Breast epithelium (tissue), 4 donors: ENCODE measurements at places on chromosomes 6 and 20. TPM values are rescaled to one million over a fixed set of nuclear protein-coding genes. Genes with fewer than 3 reads are reported as not detected.
A peak's percentile ranks its signal among the peaks of the same experiment; 100 is the strongest.

RAB44 gene
- total RNA-seq = 1.9 TPM

DNA sequence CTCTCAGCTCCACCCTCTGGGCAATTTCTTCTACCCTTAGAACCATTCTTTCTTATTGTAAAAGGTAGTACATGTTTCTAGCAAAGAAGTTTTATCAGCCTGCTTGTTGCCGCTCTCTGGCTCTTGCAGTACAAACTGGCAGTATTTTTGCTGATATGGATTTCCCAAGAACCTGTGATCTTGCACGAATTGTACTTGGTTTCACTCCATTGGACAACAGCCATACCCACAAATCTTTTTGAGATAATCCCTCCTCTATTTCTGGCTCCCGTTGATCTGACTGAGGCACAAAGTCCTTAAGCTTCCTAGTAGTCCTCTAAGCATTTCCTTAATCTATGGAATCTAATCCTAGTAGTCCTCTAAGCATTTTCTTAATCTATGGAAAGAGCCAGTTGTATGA, 487.0 kb upstream of the PTCHD4 start:
- no peak overlapping the region for H3K27ac ChIP-seq
- H3K4me1 ChIP-seq = no peaks in the 10 kb centered on the region
- no peak overlapping the region for H3K4me3 ChIP-seq
- no peaks in the 10 kb centered on the region for H3K36me3 ChIP-seq

ENPP3 gene
- total RNA-seq = 1.8 TPM

GRCh38 chr20:32482442-32483261, 102.5 kb downstream of the NOL4L start:
- no peaks in the 10 kb centered on the region for H3K36me3 ChIP-seq
- peak overlapping the region; percentile 93 for H3K4me3 ChIP-seq
- H3K4me1 ChIP-seq = peaks cover 5% of the 10 kb centered on the region
- DNase-seq = no peak

- H3K27me3 ChIP-seq = no peaks in the 10 kb centered on the region
- no peak overlapping the region for H3K27ac ChIP-seq
- no peak for DNase-seq
- H3K4me3 ChIP-seq = no peak overlapping the region
- no peaks in the 10 kb centered on the region for H3K36me3 ChIP-seq
These were observed 45.8 kb downstream of the RGS17 start for GRCh38 chr6:153085239-153085638.

- H3K4me3 ChIP-seq = no peak overlapping the region
- H3K36me3 ChIP-seq = no peaks in the 10 kb centered on the region
- no peak for DNase-seq
These were observed 8.0 kb downstream of the TGM2 start for GRCh38 chr20:38156888-38157634.

DNA sequence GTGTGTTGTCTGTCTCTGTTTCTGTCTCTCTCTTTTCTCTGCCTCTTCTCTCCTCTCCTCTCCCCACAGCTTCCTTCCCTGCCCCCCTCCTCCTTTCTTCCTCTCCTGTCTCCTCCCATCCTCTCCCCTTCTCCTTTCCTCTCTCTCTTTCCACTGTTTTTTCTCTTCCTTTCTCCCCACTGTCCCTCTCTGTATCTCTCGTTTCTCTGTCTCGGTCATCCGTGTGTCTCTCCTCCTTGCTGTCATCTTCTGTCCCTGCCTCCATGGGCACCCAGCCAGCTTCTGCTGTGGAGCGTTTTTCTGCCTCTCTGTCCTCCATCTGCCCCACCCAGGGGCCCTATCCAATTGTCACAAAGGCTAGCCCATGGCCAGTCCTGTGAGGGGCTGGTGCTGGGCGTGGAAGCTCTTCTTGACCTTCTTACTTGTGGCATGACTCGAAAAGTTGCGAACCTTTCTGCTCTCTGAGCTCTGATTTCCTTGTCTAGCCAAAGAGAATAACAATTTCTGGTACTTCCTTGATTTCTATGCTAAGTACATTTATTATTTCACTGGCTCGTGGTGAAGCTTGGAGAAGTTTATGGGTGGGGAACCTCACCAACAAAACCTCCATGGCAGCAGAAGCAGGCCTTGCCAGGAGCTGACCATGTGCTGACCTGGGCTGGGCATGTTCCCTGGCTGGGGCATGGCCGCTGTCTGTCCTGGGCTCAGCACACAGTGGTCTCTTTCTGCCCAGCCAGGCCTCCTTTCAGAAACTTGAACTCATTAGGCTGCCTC, 69.3 kb downstream of the CEBPB start:
- no peaks in the 10 kb centered on the region for H3K27me3 ChIP-seq
- no peaks in the 10 kb centered on the region for H3K36me3 ChIP-seq
- peaks cover 11% of the 10 kb centered on the region for H3K4me1 ChIP-seq
- peak overlapping the region; percentile 68 for H3K27ac ChIP-seq

GRCh38 chr6:142935553-142936517, 9.1 kb downstream of the HIVEP2 start:
- H3K36me3 ChIP-seq = no peaks in the 10 kb centered on the region
- no peaks in the 10 kb centered on the region for H3K27me3 ChIP-seq
- H3K4me1 ChIP-seq = no peaks in the 10 kb centered on the region
- H3K4me3 ChIP-seq = no peak overlapping the region

SPAG4 gene
- total RNA-seq = 9.2 TPM

- H3K27me3 ChIP-seq = no peaks in the 10 kb centered on the region
- no peaks in the 10 kb centered on the region for H3K36me3 ChIP-seq
- H3K4me1 ChIP-seq = no peaks in the 10 kb centered on the region
- H3K4me3 ChIP-seq = no peak overlapping the region
- DNase-seq = peak; percentile 69
These were observed 133.8 kb downstream of the SMOC2 start for GRCh38 chr6:168574699-168575195.

- no peak for DNase-seq
- no peaks in the 10 kb centered on the region for H3K36me3 ChIP-seq
- H3K4me3 ChIP-seq = no peak overlapping the region
- H3K4me1 ChIP-seq = no peaks in the 10 kb centered on the region
- H3K27me3 ChIP-seq = no peaks in the 10 kb centered on the region
- no peak overlapping the region for H3K27ac ChIP-seq
These were observed 91.1 kb upstream of the PLN start for GRCh38 chr6:118456982-118457381.

DNA sequence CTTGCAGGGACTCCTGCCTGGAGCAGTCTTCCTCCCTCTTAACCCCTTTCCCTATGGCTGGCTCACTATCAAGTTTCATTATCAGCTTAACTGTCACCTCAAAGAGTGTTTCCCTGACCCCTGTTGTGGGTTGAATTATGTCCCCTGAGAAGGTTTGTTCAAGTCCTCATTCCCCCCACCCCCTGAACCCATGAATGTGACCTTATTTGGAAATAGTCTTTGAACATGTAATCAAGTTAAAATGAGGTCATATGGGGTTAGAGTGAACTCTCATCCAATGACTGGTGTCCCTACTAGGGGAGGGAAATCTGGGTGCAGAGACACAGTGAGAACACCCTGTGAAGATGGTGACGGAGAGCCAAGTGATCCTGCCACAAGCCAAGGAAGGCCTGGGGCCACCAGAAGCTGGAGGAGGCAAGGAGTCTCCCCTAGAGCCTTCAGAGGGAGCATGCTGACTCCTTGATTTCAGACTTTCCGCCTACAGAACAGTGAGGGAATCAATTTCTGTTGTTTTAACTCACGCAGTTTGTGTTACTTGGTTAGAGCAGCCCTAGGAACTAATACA, 165.2 kb upstream of the TOP1 start:
- no peaks in the 10 kb centered on the region for H3K4me1 ChIP-seq
- H3K27ac ChIP-seq = no peak overlapping the region
- no peak overlapping the region for H3K4me3 ChIP-seq

TRERF1 gene
- total RNA-seq = 5.4 TPM
